ENCODE measurements at places on chromosomes 3 and 15. TPM values are rescaled to one million over a fixed set of nuclear protein-coding genes. Genes with fewer than 3 reads are reported as not detected.

The LRRC3B gene
- not detected for total RNA-seq

The LINGO1 gene
- total RNA-seq: not detected

The AGBL1 gene
- not detected for total RNA-seq

The GOLGA6L10 gene
- total RNA-seq: 0.28 TPM

The LMAN1L gene
- total RNA-seq: not detected

The CCDC80 gene
- total RNA-seq: 1,612 TPM

The BUB1B gene
- total RNA-seq: 2.4 TPM

Measured in smooth muscle cell of bladder (primary cell).